ENCODE measurements at places on chromosomes 13 and 19.

- DNase-seq = no peak
Measured at GRCh38 chr13:49810567-49811526, 18.4 kb upstream of the KPNA3 start.

DNA sequence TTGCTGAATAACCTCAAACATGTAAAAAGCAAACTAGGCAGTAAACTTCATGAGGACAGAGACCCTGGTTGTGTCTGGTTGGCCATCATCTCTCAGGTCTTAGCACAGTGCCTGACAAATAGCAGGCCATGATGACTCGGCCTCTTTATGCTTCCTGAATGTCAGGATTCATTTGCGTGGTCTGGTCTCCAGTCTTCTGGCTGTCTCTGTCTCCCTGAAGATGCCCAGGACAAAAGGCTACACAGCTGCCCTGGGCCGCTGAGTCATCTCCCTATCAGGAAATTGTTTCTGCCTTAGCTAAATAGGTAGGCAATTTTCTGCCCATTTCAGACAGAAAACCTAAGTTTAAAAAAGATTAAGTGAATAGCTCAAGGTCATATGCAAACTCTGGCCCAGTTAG, 84.1 kb upstream of the FNDC3A start:
- no peak for DNase-seq

DNA sequence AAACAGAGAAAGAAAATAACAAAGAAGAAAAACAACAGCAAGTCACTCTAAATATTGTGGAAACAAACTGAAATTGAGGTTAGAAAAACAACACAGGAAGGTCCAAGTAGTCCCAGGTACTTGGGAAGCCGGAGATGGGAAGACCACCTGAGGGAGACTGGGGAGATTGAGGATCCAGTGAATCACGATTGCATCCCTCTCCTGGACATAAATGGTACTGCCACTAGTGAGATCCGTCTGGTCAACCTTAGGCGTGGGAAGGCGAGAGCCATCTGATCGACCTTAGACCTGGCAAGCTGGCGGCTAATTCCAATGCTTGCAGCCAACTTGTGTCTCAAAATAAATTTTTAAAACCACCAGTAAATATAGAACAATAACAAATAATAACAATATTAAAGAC, 81.9 kb downstream of the ZNF726 start:
- no peak for DNase-seq

DNA sequence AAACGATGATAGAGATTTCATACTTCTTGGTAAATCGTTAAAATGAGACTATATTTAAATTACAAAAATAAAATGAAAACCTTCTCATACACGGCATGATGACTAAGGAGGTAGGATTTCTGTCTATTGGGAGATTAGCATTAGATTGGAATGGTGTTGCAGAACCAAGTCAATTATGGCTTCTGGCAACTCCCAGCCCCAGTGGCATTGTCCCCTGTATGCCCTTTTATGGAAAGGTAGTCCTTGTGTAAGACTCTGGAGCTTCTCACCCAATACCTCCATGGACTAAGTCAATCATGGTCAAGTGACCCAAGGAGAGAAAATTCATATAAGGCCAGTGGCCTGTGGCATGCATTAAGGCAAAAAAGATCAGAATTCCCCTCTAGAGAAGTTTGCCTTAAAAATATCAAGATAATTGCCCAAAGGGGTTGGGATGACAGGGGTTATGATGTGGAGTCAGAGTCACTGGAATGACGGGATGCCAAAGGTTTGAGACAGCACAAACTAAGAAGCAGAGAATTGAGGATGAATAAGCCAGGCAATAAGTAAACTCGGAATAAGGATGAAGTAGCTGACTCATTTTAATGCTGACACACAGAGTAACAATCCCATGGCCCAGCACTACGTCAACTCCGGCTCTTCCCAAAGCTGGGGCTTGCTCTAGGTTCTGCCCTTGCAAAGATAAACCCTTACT, 57.8 kb upstream of the POSTN start:
- no peak for DNase-seq

DNA sequence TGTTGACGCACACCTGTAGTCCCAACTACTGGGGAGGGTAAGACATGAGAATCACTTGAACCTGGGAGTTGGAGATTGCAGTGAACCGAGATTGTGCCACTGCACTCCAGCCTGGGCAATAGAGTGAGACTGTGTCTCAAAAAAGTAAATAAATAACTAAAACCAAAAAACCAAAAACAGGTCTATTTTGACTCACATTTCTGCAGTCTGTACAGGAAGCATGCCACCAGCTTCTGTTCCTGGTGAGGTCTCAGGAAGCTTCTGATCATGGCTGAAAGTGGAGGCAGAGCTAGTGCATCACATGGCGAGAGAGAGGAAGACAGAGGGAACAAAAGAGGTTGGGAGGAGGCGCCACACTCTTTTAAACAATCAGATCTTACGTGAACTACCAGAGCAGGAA, 142.5 kb downstream of the ITGBL1 start:
- no peak for DNase-seq

All from cortex of kidney (tissue), 1 donor.